ENCODE measurements at places on chromosomes 5 and 9.

DNA sequence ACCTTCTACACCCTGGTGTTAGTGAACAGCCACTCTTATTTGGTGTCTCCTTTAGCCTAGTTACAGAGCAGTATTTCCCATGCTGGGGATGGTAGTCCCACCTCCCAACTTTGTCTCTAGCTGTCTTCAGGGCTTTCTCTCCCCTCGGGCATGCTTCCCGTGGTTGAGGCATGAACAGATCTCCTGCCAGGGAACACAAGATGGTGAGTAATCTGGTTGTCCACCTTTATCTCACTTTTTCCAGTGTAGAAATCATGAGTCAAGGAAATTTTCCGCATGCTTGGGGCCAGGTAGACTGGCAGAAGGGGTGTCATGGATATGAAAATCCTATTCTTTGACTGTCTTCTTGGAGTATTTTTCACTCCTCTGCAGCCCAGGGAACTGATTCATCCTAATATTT, 532.9 kb downstream of the ANXA1 start:
- no peak for DNase-seq

- no peak for DNase-seq
Observed at GRCh38 chr5:40981420-40981819, 72.1 kb downstream of the C7 start.

- peak; percentile 24 for DNase-seq
Observed at GRCh38 chr5:57692582-57693487, 210.2 kb upstream of the ACTBL2 start.

DNA sequence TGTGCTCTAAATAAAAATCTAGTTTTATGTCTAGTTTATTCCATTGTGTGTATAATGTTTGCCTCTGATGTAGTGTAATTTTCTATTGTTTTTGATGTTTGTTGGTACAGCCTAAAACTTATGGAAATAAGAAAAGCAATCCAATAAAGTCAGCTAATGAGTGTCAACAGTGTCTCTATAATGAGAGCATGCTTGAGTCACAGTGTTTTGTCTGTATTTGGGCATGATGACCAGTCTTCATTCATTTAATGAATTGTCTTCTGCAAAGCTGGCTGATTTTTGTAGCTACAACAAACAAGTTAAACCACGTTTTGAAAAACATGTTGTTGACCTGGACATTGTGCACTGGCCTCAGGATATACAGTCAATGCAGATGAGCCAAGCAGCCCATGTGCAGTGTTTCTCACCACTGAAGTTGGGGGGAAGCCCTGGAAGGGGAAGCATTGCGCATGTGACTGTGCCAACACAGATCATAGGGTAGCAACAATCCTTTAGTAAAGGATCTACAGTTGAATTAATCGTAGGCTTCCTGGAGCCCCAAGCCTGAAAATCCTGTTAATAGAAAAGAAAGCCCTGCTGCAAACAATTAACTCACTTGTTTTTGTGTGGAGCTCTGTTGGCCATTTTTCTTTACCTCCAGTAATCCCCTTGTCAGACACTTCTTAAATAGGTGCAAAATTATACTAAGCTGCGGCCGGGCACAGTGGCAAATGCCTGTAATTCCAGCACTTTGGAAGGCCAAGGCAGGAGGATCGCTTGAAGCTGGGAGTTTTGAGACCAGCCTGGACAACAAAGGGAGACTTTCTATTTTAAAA, 88.0 kb downstream of the INIP start:
- no peak for DNase-seq

DNA sequence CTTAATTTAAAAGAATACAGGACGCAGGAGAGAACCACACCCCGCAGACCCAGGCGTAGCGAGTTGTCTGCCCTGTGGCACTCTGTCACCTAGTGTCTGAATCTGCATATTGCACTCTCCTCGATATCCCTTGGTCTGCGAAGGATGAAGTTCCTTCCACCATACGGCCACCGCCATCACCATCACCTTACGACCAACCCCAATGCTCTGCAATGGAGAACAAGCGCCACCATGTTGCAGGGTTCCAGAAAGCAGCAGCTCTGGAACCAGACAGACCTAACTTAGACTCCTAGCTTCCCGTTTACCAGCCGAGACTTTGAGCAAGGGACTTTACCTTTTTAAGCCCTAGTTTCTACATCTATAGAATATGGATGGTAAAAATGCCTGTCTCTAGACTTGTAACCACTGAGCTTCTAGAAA, 77.4 kb upstream of the DMRT1 start:
- DNase-seq = peak; percentile 46

- DNase-seq = no peak
Observed at GRCh38 chr9:31699836-31700235, 684.6 kb upstream of the ACO1 start.

GRCh38 chr5:39760385-39761198, 335.8 kb upstream of the DAB2 start:
- DNase-seq = no peak

GRCh38 chr5:137099651-137100050, 399.5 kb downstream of the SPOCK1 start:
- no peak for DNase-seq

DNA sequence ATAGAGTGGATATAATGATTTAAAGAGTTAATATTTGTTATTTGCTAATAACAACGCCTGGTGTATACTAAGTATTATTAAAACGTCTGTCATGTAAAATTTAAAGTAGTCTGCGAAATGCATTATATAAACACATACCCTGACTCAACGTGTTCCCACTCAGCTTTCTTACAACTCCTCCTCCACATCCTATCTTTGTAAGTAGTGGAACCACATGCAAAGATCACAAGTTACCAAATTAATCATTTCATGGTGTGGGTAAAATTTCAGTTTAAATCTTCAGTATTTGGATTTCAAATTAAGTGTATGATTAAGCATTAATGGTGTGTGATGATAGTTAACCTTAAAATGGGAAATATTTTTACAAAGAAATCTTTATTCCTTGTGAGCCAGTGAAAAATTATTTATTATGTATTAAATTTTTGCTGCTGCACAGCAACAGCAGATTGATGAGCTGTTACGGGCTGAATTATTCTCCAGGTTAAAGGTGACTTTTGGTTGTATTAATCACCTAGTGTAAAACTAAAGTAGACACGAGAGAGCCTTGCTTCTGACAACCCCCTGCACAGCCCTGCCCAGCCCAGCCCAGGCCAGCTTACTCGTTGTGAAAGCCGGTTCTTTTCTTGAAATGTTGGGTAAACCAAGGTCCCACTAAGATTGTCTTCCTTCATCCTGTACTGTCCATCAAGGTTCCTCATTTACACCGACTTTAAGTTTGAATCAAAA, 373.5 kb downstream of the DTWD2 start:
- no peak for DNase-seq

DNA sequence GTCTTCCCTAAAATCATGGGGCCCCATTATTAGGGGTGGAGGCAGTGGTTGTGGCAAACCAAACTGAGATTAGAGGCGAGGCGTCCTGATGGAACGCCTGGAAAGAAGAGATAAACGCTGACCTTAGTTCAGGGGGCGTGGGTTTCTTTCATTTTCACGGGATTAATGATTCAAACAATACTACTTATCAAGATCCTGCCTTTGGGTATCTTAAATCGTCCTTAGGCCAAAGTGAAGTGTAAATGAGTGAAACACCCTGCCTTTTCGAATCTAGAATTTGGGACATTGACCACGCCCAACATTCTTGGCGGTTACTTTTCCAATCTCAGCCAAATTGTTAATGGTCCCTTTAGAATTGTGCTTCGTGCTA, 1.0 kb upstream of the UBTD2 start:
- no peak for DNase-seq

- DNase-seq = no peak
Observed at GRCh38 chr9:113964495-113965170, 88.5 kb downstream of the ZNF618 start.

DNA sequence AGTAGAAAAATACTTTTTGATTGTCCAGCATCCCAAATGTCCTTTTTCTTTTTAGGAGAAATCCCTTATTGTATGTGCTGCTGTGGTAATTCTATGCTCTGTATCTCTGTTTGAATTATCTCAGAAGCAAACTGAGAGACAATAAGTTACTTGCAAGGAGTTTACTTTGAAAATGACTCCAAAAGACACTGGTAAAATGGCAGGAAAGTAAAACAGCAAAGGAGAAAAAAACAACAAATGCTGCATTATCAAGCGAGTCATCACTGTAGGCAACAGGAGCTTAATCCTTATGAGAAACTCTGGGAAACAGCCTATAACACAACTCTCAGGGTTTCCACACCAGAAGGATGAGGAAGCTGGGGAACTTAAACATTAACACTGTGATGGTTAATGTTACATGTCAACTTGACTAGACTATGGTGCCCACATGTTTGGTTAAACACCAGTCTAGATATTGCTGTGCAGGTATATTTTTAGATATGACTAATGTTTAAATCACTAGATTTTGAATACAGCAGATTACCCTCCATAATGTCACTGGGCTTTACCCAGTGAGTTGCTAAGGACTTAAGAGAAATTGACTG, 92.6 kb upstream of the GAS1 start:
- no peak for DNase-seq

- DNase-seq = no peak
Observed at GRCh38 chr5:42148813-42149212, 223.7 kb downstream of the FBXO4 start.

- DNase-seq = peak; percentile 81
Observed at GRCh38 chr9:129886226-129887174, 51.2 kb downstream of the USP20 start.

- no peak for DNase-seq
Observed at GRCh38 chr9:133528001-133528875, 3.5 kb upstream of the MYMK start.

DNA sequence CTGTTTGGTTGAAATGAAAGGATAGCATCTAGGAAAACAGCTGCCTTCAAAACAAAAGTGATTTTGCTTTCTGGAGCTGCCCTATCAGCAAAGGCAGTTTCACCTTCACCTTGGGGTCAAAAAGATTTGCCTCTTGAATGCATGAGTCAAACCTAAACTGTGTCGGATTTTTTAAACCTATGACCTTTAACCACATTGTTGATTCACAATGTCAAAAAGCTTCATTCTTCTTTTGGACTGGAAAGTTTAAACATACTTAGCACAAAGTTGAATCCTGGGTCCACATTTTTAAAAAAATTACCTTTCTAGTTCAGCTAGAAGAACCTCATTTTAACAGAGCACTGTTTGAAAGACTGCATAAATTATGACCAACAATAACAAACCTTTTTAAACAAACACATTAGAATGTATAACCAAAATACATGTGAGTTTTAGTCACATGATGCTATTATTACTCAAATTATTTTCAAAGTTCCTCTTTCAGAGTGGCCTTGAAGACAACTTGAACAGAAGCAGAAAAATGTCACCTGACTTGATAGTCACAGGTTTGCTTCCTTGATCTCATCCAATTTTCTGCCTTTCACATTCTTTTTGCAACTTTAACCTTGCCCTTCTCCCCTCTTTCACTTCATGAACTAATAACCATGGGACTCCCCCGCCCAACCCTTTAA, 109.7 kb upstream of the LHFPL2 start:
- peak; percentile 22 for DNase-seq

DNA sequence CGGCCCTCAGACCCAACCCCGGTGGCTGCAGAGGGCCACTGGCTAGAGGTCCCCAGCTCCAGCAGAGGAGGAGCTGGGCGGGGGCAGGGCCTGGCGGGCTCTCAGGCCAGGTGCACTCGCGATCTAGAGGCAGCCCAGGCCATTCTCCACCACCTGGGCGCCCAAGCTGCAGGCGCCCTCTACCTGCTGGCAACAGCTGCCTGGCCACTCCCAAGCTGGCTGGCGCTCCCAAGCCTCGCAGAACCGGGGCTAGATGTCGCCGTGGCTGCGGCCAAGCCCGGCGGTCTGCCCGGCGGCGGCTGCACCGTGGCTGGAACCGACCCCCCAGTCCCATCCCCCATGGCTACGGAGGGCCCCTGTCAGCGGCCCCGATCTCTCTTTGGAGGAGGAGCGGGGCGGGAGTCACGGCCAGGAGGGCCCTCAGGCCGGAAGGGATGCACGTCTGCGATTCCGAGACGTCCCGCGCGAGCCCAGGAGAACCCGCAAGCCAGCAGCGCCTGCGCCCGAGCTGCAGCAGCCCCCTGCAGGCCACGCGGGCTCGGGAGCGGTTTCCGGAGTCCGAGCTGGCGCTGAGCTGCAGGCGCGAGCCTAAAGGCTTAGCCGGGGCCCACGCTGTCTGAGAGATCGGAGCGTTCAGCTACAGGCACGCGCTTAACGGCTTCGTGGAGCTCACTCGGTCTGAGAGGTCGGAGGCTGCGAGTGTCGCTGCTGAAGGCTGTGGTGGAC, 44.3 kb upstream of the BICD2 start:
- peak; percentile 77 for DNase-seq

DNA sequence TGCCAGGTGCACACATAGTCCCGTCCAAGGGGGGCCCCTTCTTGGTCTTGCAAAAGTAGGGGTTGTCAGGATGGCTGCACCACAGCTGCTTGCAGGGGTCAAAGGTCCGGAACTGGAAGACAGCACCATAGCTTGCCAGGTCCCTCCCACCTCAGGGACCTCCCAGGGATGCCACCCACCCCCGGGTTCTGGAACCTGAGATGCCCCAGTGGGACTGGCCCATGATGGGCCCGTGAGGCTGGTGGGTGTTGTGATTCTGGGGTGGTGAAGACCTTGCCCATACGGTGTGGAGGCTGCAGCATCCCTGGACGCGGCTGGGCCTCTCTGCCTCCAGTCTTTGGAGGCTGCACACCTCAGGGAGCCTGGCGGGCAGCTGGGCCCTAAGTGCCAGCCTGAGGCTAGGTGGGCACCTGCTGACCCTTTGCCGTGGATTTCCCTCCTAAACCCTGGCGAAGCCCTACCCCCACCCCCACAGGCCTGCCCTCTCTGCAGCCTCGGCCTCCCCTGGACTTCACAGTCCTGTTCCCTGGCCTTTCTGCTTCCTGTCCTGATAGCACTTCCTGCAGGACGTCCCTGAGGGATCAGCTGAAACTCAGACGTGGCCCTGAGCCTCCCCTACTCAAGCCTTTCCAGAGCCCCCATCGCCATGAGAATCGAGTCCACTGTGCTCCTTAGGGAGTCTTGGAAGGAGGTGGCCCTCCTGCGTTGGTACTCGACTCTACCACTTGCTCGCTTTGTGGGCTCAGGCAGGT, 92.1 kb downstream of the ZNF354C start:
- no peak for DNase-seq

DNA sequence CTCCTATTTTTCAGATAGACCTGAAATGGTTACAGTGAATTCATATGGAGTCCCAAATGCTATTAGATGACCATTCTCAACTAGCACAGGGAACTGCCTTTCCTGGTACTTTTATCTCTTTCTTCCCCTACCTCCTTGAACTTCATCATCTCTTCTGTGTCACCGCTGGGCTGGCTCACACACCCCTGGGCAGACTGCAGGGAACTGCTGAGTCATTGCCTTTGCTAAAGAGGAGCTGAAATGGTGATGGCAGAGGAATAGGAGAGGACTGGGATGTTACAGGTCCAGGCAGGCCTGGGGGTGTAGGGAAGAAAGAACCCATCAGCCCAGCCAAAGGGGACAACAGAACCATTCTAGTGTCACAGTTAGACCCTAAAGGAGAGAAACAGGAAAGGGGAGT, 322.3 kb downstream of the ASTN2 start:
- no peak for DNase-seq

- DNase-seq = no peak
Observed at GRCh38 chr5:181111010-181111409, 20.0 kb downstream of the OR2V1 start.

GRCh38 chr5:140509898-140510297, 37.6 kb upstream of the EIF4EBP3 start:
- DNase-seq = no peak

GRCh38 chr5:119721775-119722174, 92.4 kb downstream of the FAM170A start:
- DNase-seq = no peak

Measured in activated T-cell treated with anti-CD3 and anti-CD28 coated beads, Interleukin-2, amount 50 U/mL, for 72 hours (primary cell).